Fibroblast of skin of left quadriceps (primary cell): ENCODE measurements at places on chromosomes 2 and 18.
A peak's percentile ranks its signal among the peaks of the same experiment; 100 is the strongest.

DNA sequence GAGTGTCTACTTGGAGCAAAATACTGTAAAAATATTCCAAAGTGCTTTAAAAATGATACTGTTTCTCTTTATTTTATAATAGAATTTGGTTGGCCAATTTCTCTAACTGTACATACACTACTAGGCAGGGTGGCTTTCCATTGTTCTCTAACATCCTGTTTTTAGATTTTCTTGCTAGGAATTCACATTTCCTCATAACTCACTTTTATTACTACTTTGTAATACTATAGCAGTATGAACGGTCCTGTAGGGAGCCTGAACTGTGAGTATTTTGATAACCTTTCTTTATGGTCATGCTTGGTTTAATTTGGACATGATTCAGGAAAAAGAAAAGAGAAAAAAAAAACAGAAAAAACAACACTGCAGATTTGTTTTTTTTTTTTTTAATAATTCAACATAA lies 37.8 kb downstream of the GCG start:
- no peak for DNase-seq

DNA sequence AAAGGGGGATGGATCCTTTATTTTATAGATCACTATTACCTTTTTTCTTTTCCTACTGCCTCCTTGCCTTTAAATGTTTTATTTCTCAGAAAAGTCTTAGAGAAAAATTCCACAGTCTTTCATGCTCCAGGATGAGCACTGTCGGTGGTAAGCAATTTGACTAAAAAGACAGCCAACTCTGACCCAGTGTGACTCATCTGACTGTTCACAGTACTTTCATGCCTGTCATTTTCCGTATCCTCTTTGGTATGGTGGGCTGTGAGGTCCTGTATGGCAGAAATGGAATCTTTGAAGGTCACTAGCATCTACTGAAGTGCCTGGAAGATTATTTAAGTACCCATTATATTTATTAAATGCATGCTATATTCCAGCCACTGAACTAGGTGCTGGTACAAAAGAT lies 2.1 kb upstream of the RFTN2 start:
- peak; percentile 13 for DNase-seq

- DNase-seq: no peak
Observed at GRCh38 chr18:74229891-74230290, 61.9 kb downstream of the CYB5A start.

DNA sequence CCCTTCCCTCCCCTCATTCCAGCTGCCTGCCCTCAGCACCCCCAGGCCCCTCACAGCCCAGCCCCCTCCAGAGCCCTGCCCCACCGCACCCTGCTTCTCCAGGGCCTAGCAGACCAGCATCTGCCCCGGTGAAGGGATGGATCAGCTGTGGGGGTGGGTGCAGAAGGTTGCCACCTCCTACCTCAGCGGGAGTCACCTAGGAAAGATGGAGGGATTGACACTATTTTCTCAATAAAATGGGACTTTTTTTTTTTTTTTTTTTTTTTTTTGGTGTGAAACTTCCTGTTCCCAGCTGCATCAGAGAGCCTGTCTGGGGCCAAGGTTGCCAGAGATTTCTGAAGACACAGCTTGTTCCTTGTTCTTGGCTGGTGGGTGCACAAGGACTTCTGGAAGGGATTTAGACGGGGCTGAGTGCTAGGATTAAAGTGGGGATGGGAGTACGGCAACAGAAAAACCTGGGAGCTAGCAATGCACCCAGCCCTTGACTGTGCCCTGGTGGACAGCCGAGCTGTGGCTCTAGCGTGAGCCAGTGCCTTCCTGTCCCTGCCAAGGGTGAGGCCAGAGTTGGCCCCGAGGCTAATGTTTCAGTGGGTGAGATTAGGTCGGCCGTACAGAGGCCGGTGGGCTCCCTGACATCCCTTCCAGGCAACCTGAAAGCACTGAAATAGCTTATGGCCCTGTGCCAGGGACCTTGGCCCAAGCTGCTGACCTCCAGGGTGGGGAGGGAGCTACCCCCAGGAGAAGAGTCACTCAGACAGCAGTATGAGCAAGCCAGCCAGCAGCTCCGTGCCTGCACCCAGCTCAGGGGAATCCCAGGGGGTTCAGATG lies 4.6 kb downstream of the B3GNT7 start:
- no peak for DNase-seq

- DNase-seq: no peak
Observed at GRCh38 chr2:234914371-234915154, 37.3 kb upstream of the SH3BP4 start.

- no peak for DNase-seq
Observed at GRCh38 chr2:221649051-221649775, 77.1 kb upstream of the EPHA4 start.

DNA sequence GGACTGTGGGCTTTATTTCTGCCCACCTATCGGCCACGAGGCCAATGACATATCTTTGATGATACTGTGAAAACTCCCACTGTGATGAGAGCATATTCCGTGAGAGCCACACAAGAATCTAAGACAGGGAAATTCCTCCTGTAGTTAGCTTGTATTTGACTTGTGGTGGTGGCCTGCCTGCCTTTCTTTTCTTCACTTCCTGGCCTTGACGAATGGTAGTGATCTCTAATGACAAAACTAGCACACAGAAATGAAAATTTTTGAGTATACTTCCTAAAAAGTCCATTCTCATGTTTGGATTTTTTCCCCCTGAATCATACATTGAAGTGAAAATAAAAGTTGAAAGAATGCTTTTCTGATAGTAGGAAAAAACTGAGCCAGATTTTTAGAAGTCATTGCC lies 94.4 kb downstream of the MGAT5 start:
- DNase-seq: no peak

DNA sequence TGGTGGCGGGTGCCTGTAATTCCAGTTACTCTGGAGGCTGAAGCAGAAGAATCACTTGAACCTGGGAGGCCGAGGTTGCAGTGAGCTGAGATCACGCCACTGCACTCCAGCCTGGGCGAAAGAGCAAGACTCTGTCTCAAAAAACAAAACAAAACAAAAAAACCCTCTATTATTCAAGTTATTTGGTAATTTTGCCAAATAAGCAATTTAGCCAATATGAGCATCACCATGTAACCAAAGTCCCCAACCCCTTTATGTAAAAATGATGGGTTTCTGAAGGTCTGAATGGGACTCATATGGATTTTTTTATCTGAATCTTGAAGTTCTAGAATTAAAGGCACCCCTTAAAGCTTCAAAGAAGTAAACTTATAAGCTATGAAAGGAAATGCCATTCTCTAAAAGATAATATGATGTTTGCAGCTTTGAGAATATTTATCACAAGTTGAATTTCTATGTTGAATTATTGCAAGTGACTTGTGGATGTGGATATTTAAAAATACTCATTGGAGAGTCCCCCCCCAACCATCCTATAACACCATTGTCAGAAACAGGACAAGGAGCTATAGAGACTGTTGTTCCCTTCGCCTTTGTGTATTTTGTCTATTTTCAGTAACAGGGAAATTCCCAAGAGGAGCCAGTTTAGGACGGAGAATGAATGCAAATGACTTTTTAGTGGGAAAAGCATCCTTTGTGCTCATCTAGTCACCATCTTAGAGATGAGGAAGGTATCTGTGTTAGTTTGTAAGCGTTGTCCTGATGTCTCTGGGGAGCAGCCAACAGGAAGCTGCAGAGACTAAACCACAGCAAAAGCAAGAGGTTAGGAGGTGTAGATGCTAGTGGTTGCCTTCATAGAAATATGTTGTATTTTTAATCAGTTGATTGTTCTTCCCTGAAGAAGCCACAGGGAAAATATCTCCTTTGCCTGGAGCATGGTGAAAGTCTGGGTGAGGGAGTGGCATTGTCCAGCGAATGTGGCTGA lies 68.3 kb downstream of the TET3 start:
- DNase-seq: no peak
